ENCODE measurements at places on chromosomes 16 and 17.

GRCh38 chr17:9187828-9188227 is 166.5 kb downstream of the NTN1 start:
- no peak for DNase-seq

GRCh38 chr16:46884513-46885293 is 541 bp downstream of the GPT2 start:
- no peak for DNase-seq

DNA sequence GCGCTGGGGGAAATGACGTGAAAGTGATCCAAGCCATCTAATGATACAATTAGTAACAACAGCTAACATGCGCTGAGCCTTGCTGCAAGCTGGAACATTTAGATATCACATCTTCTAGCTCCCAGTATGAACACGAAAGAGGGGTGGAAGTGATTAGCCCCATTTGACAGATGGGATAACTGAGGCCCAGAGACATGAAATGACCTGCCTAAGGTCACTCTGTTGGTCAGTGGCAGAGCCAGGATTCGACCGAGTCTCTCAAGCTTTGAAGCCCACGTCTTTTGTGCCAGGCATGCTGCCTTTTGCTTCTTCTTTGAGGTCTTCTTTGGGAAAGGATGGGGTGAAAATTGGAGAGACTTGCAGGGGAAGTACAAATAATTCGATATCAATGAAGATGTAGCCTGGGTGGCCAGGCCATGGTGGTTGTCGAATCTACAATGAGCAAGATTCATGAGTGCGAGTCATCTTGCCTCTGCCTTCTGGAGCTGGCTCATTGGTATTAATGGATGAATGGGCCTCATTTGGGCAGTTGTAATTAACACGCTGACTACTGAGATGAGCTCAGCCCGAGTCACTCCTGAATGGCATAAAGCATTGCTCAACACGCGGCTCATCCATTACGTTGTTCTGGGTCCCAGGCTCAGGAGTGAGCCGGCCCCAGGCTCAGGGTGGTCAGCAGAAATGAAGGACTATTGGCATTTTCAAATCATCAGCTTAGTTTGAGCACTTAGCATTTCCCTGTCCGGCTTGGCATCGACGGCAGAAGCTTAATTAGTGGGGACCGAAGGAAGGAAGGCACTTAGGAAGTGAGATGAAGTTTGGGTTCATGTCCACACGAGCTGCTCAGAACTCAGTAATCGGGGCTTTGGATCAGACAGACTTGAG is 28.0 kb upstream of the GPRC5B start:
- DNase-seq: no peak

GRCh38 chr16:46830417-46830901 is 521 bp downstream of the C16orf87 start:
- peak; percentile 9 for DNase-seq

- peak; percentile 83 for DNase-seq
Observed at GRCh38 chr16:11667824-11668622, at the start of gene SNN. TSS of gene SNN (plus strand) at chr16:11668455. CDS start at chr16:11676060, 7,605 bp downstream.

- DNase-seq: no peak
Observed at GRCh38 chr16:19400711-19401110, 17.0 kb upstream of the TMC5 start.

DNA sequence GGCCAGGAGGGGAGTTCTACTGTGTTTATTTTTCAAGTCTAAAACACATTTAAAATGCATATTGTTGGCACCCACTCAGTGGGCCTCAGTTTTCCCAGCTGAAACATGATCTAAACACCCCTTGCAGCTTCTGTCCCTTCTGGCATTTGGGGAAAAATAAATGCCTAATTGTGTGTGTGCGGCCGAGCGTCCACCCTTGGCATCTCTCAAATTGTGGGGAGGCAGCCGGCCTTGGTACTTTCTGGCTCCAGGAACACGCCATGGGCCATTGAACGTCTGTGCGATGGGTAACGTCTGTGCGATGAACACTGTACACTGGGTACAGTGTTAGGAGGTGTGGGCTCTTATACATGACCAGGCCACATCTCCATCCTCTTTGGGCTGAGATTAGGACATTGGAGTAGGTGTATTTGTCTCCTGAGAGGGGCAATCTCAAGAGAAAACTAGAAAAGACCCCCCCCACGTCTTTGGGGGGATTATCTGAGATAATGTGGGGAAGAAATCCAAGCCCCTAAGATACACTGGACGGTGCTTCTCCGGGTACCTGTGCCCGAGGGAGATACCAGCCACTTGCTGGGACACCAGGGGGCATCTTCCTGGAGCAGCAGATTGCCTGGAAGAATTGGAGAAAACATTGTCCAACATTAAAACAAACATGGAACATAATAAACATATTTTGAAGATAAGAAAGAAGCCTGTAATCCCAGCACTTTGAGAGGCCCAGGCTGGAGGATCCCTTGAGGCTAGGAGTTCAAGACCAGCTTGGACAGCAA is 54.9 kb downstream of the RAB11FIP4 start:
- DNase-seq: no peak

- no peak for DNase-seq
Observed at GRCh38 chr17:21674242-21674731, 18.0 kb upstream of the KCNJ18 start.

GRCh38 chr16:58264961-58265479 is 29.8 kb downstream of the PRSS54 start:
- no peak for DNase-seq

GRCh38 chr17:39380144-39380543 is 21.3 kb downstream of the FBXL20 start:
- DNase-seq: no peak

- no peak for DNase-seq
Observed at GRCh38 chr17:72388765-72389473, 268.1 kb downstream of the SOX9 start.

- no peak for DNase-seq
Observed at GRCh38 chr16:69131167-69131838, 1.1 kb downstream of the CHTF8 start.

DNA sequence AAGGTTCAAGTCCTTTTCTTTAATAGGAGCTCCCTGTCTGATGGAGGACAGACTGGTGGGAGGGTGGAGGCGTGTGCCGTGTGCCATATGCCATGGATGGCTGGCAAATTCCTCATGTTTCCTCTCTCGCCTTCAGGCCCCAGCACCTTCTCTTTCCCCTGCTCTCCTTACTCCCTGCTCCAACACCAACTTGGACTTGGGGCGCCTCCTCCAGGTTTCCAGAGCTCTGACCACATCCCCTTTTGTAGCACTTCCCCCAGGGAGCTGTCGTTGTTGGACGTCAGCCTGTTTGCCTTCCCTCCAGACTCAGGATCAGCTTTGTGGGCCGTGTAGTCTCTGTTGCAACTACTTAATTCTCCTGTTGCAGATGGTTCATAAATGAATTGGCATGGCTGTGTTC is 30.7 kb downstream of the TMC7 start:
- no peak for DNase-seq

GRCh38 chr17:15894913-15895658 is 49.8 kb upstream of the ADORA2B start:
- no peak for DNase-seq

DNA sequence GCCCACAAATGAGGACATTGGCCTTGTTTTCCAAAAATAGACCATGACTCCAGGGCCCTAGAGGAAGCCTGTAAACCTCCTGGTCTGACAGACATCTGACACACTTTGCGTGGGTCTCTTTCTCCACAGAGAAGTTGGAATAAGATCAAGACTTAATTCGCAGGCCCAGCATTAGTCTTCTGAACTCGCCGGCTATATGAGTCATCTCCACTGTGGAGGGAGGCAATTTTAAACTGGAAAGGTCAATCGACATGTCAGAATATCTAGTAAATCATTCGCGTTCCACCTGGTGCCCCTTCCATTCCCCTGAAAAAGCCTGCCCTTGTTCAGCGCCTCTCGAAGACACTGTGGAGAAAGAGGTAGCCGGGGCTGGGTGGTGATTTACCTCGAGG is 140.1 kb downstream of the CLEC16A start:
- no peak for DNase-seq

DNA sequence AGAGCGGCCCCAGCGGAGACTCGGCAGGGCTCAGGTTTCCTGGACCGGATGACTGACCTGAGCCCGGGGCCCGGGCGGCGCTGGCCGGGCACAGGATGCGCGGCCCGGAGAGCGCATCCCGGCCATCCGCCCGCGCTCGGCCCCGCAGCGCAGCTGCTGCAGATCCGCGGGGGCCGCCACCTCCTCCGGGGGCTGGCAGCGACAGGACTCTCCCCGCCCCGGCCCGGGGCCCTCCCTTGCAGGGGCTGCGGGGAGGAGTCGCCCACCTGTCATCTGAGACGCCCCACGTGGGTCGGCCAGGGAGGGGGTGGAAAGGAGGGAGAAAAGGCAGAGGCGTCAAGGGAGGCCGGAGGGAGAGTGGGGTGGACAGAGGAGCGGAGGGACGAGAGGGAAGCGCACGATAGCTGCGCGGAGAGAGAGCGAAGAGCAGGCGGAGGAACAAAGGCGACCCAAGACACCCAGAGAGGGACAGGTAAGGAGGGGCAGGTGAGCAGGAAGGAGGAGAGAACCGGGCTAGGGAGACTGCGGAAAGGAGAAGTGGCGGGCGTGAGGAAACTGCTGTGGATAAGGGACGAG is 471 bp upstream of the PRKAR1A start:
- peak; percentile 33 for DNase-seq

GRCh38 chr17:80504686-80505413 is 28.4 kb upstream of the NPTX1 start:
- no peak for DNase-seq

DNA sequence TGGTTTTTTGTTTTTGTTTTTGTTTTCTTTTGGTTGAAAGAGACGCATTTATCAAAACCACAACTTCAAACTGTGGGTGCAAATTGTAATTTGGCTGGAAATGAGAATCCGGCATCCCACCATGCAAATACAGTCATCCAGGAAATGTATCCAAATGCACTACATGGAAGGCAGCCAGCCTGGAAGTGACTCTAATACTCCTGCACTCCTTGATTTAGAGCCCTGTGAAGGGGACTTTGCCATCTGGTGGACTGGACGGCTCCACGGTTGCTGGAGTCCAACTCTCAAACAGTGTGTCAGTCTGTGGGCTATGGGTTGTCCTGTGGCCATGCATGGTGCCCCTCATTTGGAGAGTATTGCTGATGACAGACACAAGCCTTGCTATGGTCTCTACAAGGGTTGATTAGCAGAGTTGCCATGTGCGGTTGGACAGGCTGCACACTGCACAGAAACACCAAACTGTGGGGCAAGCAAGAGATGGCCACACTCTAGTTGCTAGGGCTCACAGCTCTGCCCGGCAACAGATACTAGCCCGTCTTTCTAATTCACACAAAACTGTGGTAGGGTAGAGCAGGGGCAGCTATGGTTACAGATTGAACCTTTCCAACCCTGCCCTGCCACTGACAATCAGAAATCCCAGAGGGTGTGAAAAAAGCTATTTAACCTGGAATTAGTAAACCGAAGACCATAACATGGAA is 62.4 kb downstream of the VAT1L start:
- no peak for DNase-seq

- peak; percentile 92 for DNase-seq
Observed at GRCh38 chr16:2205104-2205966, at the start of gene MLST8. TSS of gene MLST8 (plus strand) at chr16:2205454. CDS start at chr16:2206086, 632 bp downstream.

DNA sequence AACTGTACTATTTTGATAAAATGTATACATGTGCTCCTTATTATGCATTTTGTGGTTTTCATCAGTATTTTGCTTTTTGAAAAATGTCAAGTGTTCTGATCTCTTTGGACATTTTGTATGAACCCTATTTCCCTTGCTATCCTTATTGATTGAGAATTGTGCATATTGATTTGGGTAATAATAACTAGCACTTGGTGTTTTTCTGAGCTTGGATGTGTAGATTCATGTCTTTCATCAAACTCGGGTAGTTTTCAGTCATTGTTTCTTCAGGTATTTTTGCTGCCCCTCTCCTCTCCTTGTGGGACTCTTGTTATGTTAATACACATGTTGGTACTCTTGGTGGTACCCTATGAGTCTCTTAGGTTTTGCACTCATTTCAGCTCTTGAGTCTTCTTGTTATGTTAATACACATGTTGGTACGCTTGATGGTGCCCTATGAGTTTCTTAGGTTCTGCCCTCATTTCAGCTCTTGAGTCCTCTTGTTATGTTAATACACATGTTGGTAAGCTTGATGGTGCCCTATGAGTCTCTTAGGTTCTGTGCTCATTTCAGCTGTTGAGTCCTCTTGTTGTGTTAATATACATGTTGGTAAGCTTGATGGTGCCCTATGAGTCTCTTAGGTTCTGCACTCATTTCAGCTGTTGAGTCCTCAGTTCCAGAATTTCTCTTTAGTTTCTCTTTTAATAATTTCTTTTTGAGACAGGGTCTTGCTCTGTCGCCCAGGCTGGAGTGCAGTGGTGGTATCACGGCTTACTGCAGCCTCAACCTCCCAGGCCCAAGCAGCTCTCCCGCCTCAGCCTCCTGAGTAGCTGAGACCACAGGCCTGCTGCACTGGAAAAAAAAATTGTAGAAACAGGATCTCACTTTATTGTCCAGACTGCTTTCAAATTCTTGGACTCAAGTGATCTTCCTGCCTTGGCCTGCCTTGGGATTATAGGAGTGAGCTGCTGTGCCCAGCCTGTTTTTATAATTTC is 19.3 kb downstream of the ZNF750 start:
- no peak for DNase-seq

DNA sequence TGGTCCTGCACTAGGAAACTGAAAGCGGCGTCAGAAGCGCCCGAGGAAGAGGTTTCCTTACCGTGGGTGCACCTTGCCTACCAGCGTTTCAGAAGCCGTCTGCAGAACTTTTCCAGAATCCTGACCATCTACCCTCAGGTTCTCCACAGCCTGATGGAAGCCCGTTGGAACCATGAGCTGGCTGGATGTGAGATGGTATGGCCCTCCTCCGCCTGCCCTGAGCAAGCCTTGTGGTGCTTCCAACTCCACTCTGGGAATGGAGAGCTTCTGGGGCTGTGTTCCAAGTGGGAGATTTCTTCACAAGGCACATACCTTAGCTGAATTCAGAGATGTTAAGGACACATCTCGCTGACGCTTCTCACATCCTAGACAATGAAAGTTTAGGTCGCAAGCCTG is 51.8 kb upstream of the ENDOV start:
- DNase-seq: no peak

- no peak for DNase-seq
Observed at GRCh38 chr17:7854851-7855659, at the start of gene TMEM88. TSS of gene TMEM88 (plus strand) at chr17:7855066. CDS start at chr17:7855075, 9 bp downstream.

- DNase-seq: no peak
Observed at GRCh38 chr16:51146256-51146924, 4.7 kb downstream of the SALL1 start.

DNA sequence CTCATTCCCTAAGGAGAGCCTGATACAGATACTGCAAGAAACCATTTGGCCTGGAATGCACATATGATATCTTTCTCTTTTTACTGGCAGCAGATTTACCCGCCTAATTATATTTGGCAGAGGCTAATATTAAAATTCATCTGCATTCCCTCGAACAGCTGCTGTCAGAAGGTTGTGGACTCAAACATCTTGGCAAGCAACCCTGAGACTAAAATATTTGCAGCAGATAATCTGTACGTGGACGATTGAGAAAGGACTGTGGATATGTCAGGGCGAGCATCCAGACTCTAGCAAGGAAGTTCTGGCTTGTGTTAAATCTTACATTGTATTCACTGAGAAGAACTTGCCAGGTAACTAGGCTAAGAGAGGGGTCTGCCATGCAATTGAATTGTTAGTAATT is 65.2 kb downstream of the SNX20 start:
- DNase-seq: no peak

GRCh38 chr17:20291853-20292252 is 175.5 kb downstream of the LGALS9B start:
- no peak for DNase-seq

- no peak for DNase-seq
Observed at GRCh38 chr17:15403276-15403939, 62.0 kb upstream of the TEKT3 start.

GRCh38 chr17:69245617-69246016 is 17.0 kb upstream of the ABCA10 start:
- DNase-seq: no peak

- DNase-seq: no peak
Observed at GRCh38 chr16:50950955-50951354, 200.1 kb downstream of the SALL1 start.
